ENCODE measurements at places on chromosomes 12 and 14. TPM values are rescaled to one million over a fixed set of nuclear protein-coding genes. Genes with fewer than 3 reads are reported as not detected.

GRCh38 chr12:45409966-45410365 lies 194.1 kb downstream of the ANO6 start:
- DNase-seq, result no peak

Gene SCN8A
- total RNA-seq, result 20.4 TPM

GRCh38 chr12:33945438-33945784 lies 76.9 kb upstream of the ALG10 start:
- DNase-seq, result no peak

DNA sequence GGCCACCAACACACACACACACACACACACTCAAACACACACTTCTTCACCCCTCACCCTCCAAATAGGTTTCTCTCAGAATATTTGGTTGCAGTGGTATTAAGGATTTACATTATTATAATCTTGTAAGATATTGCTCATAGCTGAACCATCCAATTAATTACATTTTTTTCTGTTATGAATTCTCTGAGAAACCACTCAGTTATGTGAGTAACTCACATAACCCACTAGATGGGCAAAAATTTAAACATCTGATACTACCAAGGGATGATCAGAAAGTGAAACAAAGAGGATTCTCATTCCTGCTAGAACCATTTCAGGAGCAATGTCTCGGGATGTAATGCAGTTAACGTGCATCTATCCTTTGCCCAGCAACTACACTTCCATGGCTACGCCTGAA lies 31.6 kb downstream of the TMTC1 start:
- DNase-seq, result no peak

Gene ST8SIA1
- total RNA-seq, result not detected

Measured in endothelial cell of umbilical vein (primary cell).